Stimulated activated CD4-positive, alpha-beta T cell treated with anti-CD3 and anti-CD28 coated beads, Interleukin-1b, Interleukin-23, amount 100 ng/mL, for 1 hour (primary cell): ENCODE measurements at places on chromosomes 3 and 15.

DNA sequence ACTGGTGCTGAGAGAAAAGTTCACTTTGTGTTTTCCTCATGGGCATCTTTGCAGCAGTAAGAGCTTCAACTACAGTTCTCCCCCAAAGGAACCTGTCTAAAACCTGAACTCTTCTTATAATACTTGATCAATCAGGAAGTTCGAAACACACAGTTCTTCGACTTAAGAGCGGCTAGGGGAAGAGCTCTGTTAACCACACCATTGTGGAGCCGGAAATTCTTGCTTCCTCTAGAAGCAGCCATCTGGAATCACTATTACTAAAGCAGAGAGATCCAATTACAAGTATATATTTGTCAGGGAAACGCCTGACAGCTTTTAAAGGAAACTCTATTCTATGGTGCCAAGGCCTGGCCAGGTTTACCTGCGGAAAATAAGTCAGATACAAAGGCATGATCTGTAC lies 337.3 kb upstream of the CBLB start:
- DNase-seq: no peak

DNA sequence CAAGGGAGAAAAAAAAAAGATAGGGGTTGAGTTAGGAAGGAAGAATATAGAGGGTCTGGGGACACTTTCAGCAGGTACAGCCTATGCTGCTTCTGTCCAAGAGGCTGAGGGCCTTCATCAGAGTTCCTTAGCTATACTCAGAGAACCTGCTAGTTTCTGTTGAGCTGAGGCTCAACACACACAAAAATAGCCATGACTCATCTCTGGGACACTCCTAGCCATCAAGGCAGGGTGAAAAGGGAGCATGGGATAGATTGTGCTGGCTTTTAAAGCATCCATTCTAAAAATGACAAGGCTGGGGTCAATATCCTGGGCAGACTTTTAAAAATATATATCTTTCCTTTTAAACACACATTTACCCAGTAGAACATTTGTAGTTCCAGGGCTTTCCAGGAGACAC lies 2.8 kb upstream of the RTP2 start:
- no peak for DNase-seq

- no peak for DNase-seq
Observed at GRCh38 chr3:192063570-192063969, 602.6 kb downstream of the PYDC2 start.

DNA sequence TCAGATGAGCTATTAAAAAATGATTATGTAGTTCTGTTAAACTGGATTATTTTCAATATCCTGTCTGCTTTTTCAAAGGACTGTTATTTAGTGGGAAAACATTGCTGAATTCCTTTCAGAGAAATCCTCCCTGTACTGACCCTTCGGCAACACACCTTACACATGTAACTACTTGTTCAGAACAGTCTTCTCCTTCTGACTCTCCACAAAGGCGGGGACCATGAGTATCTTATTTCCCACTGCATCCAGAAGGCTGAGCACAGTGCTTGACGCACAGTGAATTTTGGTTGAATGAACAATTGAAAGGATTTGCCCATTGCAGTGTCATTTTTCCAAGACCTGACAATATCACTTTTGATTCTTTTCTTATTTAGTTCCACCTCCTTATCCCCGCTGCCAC lies 23.1 kb upstream of the CFAP161 start:
- no peak for DNase-seq

DNA sequence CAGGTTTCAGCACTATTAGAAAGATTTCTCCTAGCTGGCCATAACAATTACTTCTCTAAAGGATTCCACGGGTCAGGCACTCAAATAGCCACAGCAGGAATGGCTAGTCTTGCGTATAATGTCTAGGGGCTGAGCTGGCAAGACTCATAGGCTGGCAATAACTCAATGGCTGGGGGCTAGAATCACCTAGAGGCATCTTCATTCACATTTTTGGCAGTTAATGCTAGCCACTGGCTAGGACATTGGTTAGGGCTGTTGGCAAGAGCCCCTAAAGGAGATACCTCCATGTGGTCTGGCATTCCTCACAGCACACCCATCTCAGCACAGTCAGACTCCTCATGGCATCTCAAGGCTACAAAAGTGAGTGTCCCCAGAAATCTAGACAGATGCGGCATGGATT lies 6.2 kb downstream of the SUSD5 start:
- DNase-seq: no peak

DNA sequence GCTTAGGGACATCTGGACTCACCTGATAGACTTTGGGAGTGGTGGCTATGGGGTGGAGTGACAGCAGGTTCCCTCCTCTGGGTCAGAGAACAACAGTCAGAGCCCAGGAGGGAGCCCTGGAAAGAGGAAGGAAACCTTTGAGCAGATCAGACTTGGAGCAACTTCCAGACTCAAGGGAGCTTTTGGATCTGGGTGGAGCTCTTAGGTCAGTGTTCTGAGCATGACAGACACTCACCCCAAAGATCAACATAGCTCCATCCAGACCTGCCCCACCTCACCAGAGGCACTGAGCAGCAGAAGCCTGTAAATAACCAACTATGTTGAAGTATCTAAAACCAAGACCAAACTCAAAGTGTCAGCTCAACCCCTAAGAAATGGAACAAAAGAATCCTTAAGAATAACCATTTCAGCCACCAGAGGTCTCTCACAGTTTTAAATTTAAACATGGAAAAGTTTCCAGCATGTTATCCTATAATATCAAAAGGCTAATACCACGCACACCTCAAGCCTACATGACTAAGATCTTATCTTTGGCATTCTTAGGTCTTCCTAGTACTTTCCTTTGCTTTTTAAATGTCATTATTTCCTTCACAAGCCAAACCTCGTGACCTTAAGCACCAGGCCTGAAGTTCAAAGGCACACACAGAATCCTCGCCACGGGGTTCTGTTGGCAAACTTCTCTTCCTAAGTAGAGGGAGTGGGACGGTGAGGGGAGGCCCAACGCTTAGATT lies 56.4 kb downstream of the UMPS start:
- DNase-seq: no peak

DNA sequence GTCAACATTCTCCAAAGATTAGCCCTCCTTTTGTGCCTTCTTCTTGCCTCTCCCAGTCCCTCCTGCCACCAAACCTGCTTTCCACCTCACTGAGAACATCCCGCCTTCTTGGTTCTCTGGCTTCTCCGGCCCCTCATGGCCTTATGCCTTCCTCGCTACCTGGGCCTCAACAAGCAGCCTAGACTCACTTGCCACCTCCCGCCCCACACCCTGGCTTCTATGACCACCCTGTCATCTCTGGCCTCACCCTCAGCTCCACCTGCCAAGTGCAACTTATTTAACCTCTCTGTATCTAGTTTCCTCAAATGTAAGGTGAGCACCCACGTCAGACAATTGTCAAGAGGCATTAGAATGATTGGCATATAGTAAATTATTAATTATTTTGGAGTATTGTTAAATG lies 68.8 kb upstream of the MEX3B start:
- DNase-seq: no peak

GRCh38 chr3:99851955-99852354 lies 34.3 kb downstream of the CMSS1 start:
- no peak for DNase-seq

GRCh38 chr3:125443923-125444322 lies 68.8 kb upstream of the ZNF148 start:
- DNase-seq: no peak

- DNase-seq: no peak
Observed at GRCh38 chr3:81666502-81667121, 94.8 kb downstream of the GBE1 start.

DNA sequence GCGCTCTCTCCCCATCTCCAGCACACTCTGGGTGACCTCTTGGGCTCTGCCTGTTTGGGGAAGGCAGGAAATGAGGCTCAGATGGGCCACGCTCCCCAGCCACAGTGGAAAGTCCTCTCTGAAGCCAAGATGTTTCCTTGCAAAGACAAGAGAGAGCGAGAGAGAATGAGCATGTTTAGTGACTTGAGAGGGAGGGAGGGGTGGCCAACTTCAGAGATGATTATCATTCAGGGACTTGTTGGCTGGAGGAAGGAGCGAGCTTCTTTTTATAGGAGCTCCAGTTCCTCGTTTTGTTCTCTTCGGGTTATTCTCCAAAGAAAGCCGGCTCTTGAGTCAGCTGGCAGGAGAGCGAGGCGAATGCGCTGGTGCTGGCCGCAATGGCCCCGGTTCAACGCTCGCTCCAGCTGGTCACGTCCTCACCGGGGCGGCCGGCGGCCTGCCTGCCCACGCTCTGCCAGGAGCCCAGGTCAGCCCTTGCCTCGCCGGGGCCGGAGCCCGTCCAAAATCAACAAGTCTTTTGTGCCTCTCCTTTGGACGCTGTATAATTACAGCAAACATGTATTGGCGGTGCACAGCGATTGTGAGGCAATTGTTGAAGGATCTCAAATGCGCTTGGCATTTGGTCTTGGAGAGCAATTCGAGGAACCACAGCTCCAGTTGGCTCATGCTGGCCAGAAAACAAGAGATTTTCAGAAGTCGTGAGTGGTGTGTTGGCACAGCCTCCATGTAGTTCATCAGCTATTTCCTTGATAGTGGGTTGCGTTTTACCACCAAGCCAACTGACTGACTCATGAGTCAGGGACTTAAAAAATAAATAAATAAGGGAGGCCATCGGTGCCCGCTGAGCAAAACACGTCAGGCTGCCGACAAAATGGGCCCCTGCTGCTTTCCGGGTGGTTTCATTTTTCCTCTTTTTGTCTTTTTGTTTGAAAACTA lies 288.6 kb downstream of the UACA start:
- no peak for DNase-seq

GRCh38 chr3:8348076-8348475 lies 153.5 kb upstream of the LMCD1 start:
- no peak for DNase-seq

- DNase-seq: no peak
Observed at GRCh38 chr3:39519554-39520288, 52.2 kb downstream of the MOBP start.

GRCh38 chr3:167874671-167875372 lies 139.3 kb downstream of the SERPINI1 start:
- DNase-seq: no peak

GRCh38 chr15:85482894-85483293 lies 102.5 kb downstream of the AKAP13 start:
- no peak for DNase-seq

- no peak for DNase-seq
Observed at GRCh38 chr3:129793319-129793718, 100.2 kb downstream of the TMCC1 start.

DNA sequence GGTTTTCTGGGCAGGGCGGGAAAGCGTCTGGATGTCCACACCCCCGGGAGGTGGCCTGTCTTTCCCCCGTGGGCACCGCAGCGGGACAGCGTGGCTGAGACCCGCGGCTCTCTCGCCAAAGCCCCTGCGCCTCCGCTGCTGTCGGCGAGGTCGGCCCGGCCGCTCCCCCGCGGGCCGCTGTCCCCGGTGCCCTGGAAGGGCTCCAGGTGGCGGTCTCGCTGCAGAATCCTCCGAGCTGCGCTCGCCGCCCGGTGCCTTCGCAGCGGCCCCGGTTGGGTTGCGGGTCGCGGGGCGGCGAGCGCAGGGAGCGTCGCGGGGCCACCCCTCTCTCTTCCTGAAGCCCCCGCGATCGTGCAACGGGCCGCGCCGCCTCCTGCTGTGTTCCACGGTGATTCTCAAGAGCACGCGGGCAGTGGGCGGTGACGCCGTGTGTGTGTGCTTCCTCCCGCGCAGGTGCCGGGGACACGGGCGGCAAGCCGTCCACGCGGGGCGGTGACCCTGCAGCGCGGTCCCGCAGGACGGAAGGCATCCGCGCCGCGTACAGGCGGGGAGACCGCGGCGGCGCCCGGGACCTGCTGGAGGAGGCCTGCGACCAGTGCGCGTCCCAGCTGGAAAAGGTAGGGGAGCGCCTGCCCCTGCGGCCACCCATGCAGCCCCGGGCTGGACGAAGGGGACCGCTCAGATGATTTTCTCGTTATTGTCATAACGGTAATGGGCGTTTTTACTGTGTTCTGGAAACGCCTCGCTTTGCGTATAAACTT lies 54.4 kb downstream of the LRRK1 start:
- no peak for DNase-seq

- no peak for DNase-seq
Observed at GRCh38 chr15:50117431-50118027, 1.5 kb downstream of the ATP8B4 start.

- no peak for DNase-seq
Observed at GRCh38 chr3:133712017-133712416, 34.2 kb upstream of the TF start.

DNA sequence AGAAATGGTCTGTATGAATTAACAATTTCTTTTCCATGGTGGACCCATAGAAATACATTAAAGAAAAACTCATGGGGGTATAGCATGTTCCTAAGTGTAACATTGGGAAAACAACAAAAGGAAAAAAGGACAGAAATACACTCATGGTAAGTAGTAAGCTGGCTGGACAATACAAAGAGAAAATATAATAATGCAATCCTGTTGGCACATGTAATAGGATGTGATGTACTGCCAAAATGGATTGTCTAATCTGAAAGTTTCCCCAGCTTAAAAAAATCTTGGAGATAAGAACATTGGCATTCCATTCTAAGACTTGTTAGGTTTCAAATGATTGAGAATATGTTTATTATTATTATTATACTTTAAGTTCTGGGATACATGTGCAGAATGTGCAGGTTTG lies 128.1 kb downstream of the MBNL1 start:
- no peak for DNase-seq

GRCh38 chr3:150036780-150037179 lies 66.1 kb upstream of the PFN2 start:
- DNase-seq: no peak

DNA sequence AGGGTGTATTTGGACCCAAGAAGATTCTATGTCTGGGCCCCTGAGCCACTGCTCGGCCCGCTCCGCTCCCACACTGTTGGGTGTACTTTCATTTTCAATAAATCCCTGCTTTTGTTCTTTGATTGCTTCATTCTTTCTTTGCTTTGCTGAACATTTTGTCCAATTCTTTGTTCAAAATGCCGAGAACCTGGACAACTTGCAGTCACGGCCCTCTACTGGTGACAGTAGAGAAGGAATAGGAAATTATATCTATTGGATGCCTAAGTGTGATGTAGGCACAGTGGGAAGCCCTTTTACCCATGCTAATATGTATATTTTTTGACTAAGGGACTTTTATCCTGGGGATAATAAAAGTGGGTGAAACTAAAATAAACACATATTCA lies 340.8 kb downstream of the LRRC3B start:
- no peak for DNase-seq

- no peak for DNase-seq
Observed at GRCh38 chr15:96334705-96335410, 4.4 kb downstream of the NR2F2 start.
